ENCODE measurements at places on chromosomes 2 and 18.

DNA sequence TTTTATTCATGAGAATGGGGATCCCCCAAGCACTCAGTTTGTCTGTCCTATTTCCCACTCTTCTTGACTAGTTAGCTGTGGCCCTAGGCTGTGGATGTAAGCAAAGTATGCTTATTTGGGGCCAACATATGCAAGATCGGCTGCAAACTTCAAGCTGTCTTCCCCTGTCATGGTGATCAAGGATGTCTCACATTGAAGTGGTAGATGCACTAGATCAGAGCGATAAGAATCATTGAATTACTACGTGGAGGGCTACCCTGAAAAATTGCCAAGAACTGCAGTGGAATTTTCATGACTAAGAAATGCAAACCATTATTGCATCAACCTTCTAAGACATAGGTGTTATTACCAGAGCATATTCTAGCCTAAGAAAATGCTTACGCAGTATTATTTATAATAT is 527.4 kb downstream of the RNF144A start:
- DNase-seq = no peak

- no peak for DNase-seq
Measured at GRCh38 chr2:8544786-8545694, 136.8 kb upstream of the ID2 start.

- no peak for DNase-seq
Measured at GRCh38 chr18:31099450-31100230, 2.6 kb downstream of the DSC2 start.

GRCh38 chr2:8394131-8394530 is 287.7 kb upstream of the ID2 start:
- DNase-seq = no peak

GRCh38 chr18:9910071-9910470 is 3.7 kb upstream of the VAPA start:
- DNase-seq = no peak

- DNase-seq = no peak
Measured at GRCh38 chr2:201638326-201638725, 5.0 kb downstream of the TMEM237 start.

DNA sequence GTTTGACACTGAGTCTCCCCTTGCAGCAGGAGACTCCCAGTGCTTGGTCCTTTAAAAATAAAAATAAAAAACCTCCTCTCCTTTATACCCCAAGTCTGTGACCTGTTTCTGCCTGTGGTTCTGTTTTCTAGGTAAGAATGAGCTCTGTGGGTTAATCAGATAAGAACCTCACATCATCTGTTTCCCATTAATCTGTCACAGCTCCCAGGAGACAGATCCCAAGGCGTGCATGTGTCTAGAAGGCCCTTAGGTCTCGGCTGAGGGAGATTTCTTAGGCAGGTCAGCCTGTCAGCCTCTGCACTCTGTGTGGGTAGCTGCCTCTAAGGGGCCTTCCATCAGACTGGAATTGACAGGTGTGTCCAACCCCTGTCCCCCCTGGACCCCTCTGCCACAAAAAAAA is 80.7 kb downstream of the FHOD3 start:
- DNase-seq = no peak

DNA sequence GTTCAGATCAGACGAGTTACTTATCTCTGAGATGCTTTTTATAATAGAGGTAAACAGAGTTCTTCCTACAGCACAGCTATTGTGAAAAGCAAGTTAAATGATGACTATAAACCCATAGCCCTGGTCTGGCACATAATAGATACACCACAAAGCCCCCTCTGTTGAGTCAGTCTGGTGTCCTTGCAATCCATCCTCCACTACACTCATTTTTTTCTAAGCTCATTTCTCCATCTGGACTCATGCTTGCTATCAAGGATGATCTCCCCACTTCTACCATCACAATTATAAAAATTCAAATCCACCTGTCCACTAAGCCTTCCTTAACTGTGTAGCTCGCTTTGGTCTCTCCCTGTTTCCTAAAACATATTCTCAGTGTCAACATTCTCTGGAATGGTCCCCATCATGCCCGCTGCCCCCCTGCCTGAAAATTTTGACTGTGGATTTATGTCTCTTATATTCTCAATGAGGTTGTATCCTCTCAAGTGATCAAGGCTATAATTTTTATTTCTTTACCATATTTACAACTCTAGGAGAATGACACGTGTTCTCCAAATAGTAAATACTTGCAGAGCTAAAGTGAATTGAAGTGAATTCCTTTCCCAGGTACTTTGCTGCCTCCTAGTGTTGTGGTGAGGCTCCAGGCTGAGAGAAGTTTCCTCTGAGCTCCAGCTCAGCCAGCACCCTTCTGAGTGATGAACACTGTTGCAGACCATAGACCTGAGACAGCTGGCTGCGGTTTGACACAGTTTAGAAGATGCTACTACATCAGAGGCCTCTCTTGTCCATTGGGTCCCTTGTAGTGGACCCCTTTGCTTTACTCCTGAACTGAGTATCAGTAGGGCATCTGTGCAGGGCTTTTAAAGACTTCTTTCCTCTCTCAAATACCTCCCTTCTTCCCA is 108.7 kb downstream of the DPP10 start:
- no peak for DNase-seq

Data from cerebellar nuclear complex (tissue), 1 donor.